ENCODE measurements at places on chromosomes 4 and X. TPM values are rescaled to one million over a fixed set of nuclear protein-coding genes. Genes with fewer than 3 reads are reported as not detected.

MAGED1 gene
- 60.1 TPM for total RNA-seq

HSFX1 gene
- total RNA-seq = 0.61 TPM

MED14 gene
- total RNA-seq = 37.1 TPM

RHOH gene
- 121 TPM for total RNA-seq

VSIG4 gene
- not detected for total RNA-seq

TBX22 gene
- not detected for total RNA-seq

USP26 gene
- total RNA-seq = not detected

SFRP2 gene
- not detected for total RNA-seq

DNA sequence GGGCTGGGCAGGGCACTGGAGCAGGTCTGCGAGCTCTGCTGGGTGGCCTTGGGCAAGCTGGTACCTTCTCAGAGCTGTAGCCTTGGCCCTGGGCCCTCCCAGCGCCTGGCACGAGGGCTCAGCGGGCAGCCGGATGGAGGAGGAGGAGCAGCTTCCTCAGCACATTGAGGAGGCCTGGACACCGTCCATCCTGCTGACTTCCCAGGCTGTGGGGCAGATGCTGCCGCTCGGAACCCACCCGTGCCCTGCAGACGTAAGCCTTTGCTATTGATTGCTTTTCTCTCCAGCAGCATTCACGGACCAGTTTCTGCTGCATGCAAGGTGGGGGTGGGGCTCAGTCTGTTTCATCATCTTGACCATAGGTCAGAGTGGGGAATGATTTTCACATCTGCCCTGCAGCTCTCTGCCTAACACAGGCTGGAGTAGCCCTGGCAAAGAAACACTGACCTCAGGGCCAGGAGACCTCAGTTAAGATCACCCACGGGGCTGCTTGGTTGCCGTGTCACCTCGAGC lies 80.7 kb upstream of the PSAPL1 start:
- peaks cover 14% of the 10 kb centered on the region for H3K27me3 ChIP-seq
- no peak overlapping the region for H3K27ac ChIP-seq
- no peak for DNase-seq
- H3K36me3 ChIP-seq = no peaks in the 10 kb centered on the region

DNA sequence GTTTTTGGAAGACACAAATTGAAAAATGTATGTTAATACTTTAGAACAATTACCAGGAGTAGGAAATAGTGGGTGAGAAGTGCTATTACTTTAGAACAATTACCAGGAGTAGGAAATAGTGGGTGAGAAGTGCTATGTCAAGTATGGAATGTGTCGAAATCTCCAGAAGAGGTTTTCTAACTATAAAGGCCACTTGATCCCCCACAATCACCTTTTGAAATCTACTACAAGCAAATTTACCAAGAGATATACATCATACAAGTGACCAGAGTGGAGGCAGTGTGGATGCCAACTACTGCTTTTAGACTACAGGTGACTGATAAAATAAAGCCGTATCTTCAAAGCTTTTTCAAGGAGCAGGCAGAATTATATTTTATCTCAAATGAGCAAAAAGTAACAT lies 43.1 kb downstream of the MAB21L2 start:
- H3K4me1 ChIP-seq = peaks cover 3% of the 10 kb centered on the region
- peaks cover 7% of the 10 kb centered on the region for H3K36me3 ChIP-seq
- no peak overlapping the region for H3K27ac ChIP-seq

- no peak overlapping the region for H3K27ac ChIP-seq
- H3K36me3 ChIP-seq = no peaks in the 10 kb centered on the region
- H3K4me3 ChIP-seq = peak overlapping the region; percentile 26
Measured at GRCh38 chr4:54231768-54232688, 2.9 kb downstream of the PDGFRA start.

DNA sequence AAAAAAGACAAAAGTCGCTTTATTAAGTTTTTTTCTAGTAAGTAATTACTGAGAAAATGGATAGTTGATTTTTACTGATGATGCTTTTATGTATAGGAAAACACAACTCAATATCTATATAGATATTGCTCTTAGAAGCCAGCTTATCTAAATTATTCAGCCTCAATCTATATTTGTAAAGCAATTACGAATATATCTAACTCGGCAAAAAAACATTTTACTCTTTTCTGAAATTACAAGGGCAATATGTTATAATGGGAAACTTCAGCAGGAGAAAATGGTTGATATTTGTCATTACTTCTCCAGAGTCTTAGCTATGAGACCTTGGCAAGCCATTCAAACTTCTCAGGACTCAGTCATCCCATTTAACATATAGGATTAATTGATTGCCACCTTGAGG lies 228.5 kb downstream of the SLC7A11 start:
- no peak for DNase-seq
- no peak overlapping the region for H3K4me3 ChIP-seq
- no peaks in the 10 kb centered on the region for H3K27me3 ChIP-seq
- no peaks in the 10 kb centered on the region for H3K36me3 ChIP-seq

DNA sequence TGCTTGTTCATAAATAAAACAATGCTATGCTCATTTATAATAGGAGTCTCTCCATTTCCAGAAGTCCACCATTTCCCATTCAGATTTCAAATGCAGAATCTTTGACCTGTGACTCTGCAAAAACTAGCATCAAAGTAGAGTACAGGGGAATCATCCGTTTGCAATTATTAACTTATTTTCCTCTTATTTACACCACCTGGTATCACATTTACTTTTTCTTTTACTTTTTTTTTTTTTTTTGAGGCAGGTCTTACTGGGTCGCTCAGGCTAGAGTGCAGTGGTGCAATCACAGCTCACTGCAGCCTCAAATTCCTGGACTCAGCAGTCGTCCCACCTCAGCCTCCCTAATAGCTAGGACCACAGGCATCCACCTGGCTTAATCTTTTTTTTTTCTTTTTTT lies 37.6 kb downstream of the RBM47 start:
- no peaks in the 10 kb centered on the region for H3K4me1 ChIP-seq
- H3K27me3 ChIP-seq = no peaks in the 10 kb centered on the region
- H3K36me3 ChIP-seq = no peaks in the 10 kb centered on the region
- no peak overlapping the region for H3K27ac ChIP-seq
- no peak for DNase-seq

- no peak for DNase-seq
- no peaks in the 10 kb centered on the region for H3K4me1 ChIP-seq
- no peaks in the 10 kb centered on the region for H3K36me3 ChIP-seq
- peaks cover 29% of the 10 kb centered on the region for H3K27me3 ChIP-seq
Measured at GRCh38 chr4:76441881-76442280, 6.9 kb downstream of the SHROOM3 start.

- H3K4me3 ChIP-seq = no peak overlapping the region
- no peaks in the 10 kb centered on the region for H3K36me3 ChIP-seq
- no peak for DNase-seq
- H3K4me1 ChIP-seq = no peaks in the 10 kb centered on the region
- peaks cover 2% of the 10 kb centered on the region for H3K27me3 ChIP-seq
Measured at GRCh38 chr4:10281996-10282395, 165.4 kb upstream of the WDR1 start.

GRCh38 chr4:37735578-37735977 lies 49.4 kb upstream of the RELL1 start:
- no peaks in the 10 kb centered on the region for H3K36me3 ChIP-seq
- no peaks in the 10 kb centered on the region for H3K4me1 ChIP-seq
- H3K4me3 ChIP-seq = no peak overlapping the region
- DNase-seq = no peak
- H3K27ac ChIP-seq = no peak overlapping the region
- H3K27me3 ChIP-seq = no peaks in the 10 kb centered on the region

DNA sequence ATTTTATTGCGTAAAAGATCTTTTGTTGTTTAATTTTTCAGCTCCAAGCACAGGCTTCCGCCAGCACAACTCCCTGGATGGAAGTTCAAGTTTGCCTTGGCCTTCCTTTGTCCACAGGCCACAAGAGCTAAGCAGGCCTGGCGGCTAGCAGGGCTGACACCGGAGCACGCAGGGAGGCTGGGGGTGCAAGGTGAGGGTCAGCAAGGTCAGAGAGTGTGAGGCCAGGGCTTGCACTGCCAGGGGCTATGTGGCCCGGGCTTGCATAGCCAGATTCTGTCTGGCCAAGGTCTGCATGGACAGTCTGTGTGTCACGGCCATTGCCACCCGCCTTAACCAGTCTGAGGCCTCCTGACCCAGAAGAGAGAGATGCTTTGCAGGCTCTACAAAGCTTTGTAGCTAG lies 123.9 kb downstream of the BCOR start:
- H3K4me1 ChIP-seq = peaks cover 15% of the 10 kb centered on the region
- peaks cover 2% of the 10 kb centered on the region for H3K36me3 ChIP-seq

DNA sequence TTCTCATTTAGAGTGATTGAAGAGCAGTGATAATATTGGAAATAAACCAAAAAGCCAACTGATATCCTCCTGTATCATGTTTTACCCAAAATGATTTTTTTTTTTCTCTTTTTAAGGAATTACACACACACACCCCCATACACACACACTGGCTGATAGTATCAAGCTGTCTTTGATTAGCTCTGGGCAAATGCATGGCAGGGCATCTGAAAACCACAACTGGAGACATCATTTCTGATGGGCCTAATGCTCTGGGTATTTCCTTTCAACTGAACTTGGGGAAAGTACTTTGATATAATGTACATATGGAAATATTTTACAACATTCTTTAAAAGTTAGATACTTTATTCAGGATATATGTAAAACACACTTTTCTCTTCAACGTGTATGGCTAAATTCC lies 14.2 kb upstream of the OSTC start:
- no peaks in the 10 kb centered on the region for H3K4me1 ChIP-seq
- no peak overlapping the region for H3K4me3 ChIP-seq
- H3K27ac ChIP-seq = no peak overlapping the region

- H3K36me3 ChIP-seq = no peaks in the 10 kb centered on the region
- H3K27me3 ChIP-seq = peaks cover 20% of the 10 kb centered on the region
- H3K4me1 ChIP-seq = peaks cover 2% of the 10 kb centered on the region
- H3K4me3 ChIP-seq = no peak overlapping the region
Measured at GRCh38 chr4:6332669-6333050, 63.0 kb downstream of the WFS1 start.

DNA sequence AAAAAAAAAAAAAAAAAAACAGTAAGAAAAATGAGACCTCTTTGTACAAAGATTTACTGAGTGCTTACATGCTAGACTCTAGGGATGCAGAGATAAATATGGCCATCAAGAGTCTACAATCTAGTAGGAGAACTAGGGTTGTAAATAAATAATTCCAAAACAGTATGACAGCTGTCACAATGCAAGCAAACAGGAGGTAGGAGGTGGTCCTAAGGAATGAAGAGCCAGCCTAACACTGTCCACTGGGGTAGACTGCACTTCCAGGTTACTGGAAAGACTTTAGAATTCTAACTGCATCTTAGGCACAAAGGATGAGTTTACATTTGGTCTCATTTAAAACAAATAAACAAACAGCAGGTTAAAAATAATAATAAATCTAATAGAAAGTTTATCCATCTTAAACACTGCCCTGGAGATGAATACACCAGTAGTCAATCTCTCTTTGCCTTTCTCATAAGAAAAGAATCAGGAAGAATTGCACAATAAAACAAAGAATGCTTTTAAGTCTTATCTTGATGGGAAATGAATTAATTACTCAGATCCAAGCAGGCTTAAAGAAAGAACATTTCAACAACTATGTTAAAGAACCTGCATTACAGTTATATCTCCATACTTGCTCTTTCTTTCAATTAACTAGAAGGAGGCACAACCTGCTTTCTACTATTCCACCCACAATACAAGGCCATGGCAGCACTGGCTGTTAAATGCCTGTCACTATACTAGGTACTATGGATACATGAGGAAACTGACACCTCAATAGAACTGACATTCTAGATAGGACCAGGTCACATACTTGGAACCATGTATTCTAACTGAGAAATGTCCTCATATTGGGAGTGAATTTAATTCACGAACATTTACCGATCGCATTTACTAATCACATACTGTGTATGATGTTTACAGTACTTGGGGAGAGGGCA lies 12.7 kb downstream of the ADGRA3 start:
- no peak overlapping the region for H3K4me3 ChIP-seq
- peak overlapping the region; percentile 36 for H3K27ac ChIP-seq
- DNase-seq = no peak

DNA sequence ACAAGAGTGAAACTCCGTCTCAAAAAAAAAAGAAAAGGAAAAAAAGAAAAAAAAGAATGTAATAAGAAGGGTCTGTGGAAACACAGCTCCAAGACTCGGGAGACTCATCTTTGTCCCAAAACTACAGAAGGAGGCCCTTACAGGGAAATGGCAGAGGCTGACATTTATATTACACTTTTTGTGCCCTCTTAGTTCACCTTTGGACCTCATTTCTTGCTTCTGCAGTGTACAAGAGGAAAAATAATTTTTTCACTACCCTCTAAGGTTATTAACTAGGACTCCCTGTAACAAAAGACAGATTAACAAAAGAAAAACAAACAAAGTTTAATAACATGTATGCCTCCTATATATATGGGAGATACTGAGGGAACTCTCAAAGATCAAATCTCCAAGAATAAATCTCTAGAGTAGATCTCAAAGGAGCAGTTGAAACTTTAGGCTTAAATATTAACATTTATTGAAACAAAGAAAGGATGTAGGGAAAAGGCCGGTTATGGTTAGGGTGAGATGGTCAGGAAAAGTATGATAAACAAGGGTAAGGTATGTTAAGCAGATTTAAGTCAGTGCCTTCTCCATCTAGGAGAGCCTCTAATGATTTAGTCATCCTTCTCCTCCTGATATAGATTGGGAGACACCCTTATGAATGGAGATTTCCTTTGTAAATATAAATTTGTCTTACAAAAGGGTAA lies 121.3 kb upstream of the JADE1 start:
- no peaks in the 10 kb centered on the region for H3K36me3 ChIP-seq
- no peak for DNase-seq
- no peak overlapping the region for H3K27ac ChIP-seq
- no peak overlapping the region for H3K4me3 ChIP-seq
- H3K27me3 ChIP-seq = peaks cover 9% of the 10 kb centered on the region

- no peak overlapping the region for H3K4me3 ChIP-seq
- H3K4me1 ChIP-seq = no peaks in the 10 kb centered on the region
- H3K27me3 ChIP-seq = no peaks in the 10 kb centered on the region
- no peak overlapping the region for H3K27ac ChIP-seq
- H3K36me3 ChIP-seq = no peaks in the 10 kb centered on the region
Measured at GRCh38 chrX:69109706-69110105, 55.5 kb downstream of the PJA1 start.

- H3K27me3 ChIP-seq = peaks cover 5% of the 10 kb centered on the region
- H3K4me3 ChIP-seq = no peak overlapping the region
- no peak overlapping the region for H3K27ac ChIP-seq
- no peaks in the 10 kb centered on the region for H3K4me1 ChIP-seq
- no peaks in the 10 kb centered on the region for H3K36me3 ChIP-seq
Measured at GRCh38 chr4:113026556-113026955, 22.9 kb upstream of the ANK2 start.

- no peak overlapping the region for H3K4me3 ChIP-seq
- no peaks in the 10 kb centered on the region for H3K36me3 ChIP-seq
- H3K27me3 ChIP-seq = peaks cover 11% of the 10 kb centered on the region
- peaks cover 2% of the 10 kb centered on the region for H3K4me1 ChIP-seq
Measured at GRCh38 chrX:39690541-39691415, 407.0 kb downstream of the BCOR start.

DNA sequence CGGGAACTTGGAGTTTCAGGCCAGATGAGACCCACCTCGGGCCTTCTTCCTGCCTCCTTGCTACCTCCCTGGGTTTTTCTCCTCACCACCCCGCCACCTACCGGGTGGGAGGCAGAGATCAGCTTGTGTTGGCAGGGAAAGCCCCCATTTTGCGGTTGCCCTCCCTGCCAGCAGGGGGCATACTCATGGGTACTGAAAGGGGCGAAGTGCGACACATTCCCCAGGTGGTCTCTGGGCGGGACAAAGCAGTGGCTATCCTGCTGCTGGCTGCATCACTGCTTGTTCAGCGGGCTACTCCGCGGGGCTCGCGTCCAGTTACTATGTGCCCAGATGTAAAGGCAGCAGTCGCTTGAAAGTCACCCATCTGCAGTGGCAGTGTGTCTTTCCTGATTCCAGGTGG lies 330.3 kb downstream of the PDHA2 start:
- no peaks in the 10 kb centered on the region for H3K4me1 ChIP-seq
- no peak for DNase-seq
- no peaks in the 10 kb centered on the region for H3K27me3 ChIP-seq
- H3K4me3 ChIP-seq = no peak overlapping the region
- no peak overlapping the region for H3K27ac ChIP-seq
